ENCODE measurements at places on chromosomes 2 and 18.

GRCh38 chr2:207155516-207156444, 10.0 kb downstream of the KLF7 start:
- no peak for DNase-seq

DNA sequence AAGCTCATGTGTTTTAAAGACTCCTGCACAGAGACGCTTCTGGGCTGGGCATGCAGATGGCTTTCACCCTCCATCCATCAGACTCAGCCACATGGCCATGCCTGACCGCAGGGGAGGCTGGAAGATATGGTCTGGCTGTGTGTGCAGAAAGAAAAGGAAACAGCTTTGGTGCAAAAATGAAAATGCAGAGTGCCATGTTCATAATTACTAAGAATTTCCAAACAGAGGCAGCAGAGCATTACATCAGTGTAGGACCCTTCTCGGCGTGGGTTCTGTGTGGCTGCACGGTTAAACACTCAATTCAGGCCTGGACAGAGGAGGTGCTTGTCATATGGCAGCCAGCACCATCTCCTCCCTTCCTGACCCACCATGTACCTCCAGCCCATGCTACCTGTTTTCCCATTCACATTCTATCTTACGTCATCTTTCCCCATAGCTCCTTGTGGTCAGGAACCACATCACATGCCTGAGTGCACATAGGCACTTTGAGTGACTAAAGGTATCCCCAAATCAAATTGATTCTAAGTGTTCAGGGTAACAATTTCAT, 200.3 kb upstream of the ID2 start:
- no peak for DNase-seq

DNA sequence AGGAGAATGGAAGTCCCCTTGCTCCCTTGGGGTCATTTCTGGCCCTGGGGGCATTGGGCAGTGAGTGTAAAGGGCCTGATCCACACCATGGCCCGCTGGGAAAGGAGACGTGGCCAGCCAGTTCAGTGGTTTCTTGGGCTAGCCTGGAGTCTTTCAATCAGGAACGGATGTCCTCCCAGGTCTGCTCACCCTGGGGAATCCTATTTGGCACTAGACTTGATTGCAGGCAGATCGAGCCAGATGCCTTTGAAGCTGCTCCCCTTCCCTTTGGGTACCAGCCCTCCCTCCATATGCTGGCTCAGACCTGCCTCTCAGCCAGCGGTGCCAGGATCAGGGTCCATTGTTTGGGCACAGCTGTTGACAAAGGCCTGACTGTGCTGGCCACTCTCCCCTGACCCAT, 11.0 kb downstream of the FBLN7 start:
- no peak for DNase-seq

DNA sequence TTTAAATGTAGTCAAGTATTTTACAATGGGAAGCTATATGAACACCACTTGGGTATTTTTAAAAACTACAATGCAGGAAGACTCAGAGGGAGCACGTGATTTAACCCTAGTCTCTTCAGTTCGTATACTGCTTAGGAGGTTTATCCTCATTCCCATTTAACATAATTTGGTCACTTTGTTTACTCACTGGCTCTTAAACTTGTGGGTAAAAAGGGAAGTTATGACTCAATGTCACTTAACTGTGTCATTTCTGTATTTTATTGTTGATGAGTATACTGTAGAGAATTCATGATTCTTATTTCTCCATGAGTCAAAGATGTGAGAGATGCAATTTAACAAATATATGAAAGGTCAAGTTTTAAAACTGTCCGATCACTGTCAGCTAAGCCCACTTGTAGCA, 48.2 kb downstream of the SLC66A3 start:
- peak; percentile 31 for DNase-seq

GRCh38 chr2:119438128-119438656, 6.5 kb downstream of the TMEM37 start:
- DNase-seq: no peak

DNA sequence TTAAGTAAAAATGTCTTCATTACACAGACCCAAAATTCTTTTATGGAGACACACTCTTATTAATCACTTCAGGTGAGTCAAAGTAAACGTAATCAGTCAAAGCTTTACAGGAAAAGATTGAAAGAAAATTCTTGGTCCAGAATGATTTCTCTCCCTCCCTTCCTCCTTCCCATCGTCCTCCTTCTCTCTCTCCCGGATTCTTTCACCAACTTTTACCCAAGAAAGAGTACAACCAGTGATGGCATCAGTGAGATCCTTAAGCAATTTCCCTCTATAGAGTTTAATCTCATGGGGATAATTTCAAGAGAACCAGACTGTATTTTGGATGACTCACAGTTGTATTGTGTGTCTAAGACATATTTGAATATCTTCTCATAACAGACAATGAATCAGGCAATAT, 258.1 kb downstream of the ALK start:
- peak; percentile 13 for DNase-seq

GRCh38 chr18:11498821-11499220, 110.6 kb upstream of the SLC35G4 start:
- no peak for DNase-seq

- no peak for DNase-seq
Observed at GRCh38 chr2:209938906-209939305, 63.5 kb upstream of the RPE start.

DNA sequence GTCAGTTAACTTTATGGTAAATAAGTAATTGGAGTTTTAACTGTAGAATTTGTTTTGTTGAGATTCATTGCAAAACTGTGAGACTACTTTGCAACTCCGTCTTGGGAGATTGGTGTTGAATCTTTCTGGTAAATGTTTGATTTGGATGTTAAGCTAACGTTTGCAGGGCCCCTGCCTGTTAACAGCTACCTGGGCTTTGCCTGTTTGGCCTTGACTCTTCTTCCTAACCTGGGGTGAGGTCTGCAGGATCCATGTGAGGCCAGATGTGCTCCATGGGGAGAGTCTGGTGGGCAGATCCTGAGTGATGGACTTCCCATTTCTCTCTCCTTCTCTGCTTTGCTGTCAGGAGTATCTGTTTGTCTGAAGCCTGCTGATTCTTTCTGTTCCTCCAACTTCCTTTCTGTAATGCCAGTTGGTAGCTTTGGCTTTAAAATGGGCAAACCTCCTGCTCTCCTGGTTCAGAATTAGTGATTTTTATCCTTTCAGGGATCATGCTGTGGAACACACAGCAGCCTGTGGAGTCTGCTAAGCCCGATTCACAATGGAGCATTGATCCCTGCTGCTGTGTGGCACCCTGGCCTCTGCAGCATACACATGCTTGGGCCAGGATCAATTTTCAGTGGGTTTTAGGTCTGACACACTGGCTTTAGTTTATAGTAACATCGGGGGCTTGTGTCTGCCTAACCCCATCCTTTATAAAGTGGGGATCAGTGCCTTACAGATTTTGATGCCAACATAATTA, 36.3 kb downstream of the PTPRM start:
- DNase-seq: no peak

DNA sequence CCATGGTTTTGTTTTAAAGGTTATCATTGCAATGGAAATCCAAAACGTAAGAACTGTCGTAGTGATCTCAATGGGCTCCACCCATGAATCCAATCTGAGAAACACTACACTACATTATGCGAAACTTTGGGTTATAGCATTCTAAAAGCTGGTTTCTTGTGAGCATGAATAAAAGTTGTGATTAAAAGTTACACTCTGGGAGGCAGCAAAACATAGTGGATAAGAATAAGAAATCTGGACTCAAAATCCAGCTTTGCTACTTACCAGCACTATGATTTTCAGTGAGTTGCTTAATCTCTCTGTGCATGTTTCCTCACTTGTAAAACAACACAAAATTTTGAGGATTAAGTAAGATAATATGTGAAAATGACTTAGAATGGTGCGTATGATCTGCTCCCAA, 25.7 kb upstream of the THOC1 start:
- DNase-seq: no peak

Data from AG08396 (cell line).